ENCODE measurements at places on chromosomes 13 and 19.

DNA sequence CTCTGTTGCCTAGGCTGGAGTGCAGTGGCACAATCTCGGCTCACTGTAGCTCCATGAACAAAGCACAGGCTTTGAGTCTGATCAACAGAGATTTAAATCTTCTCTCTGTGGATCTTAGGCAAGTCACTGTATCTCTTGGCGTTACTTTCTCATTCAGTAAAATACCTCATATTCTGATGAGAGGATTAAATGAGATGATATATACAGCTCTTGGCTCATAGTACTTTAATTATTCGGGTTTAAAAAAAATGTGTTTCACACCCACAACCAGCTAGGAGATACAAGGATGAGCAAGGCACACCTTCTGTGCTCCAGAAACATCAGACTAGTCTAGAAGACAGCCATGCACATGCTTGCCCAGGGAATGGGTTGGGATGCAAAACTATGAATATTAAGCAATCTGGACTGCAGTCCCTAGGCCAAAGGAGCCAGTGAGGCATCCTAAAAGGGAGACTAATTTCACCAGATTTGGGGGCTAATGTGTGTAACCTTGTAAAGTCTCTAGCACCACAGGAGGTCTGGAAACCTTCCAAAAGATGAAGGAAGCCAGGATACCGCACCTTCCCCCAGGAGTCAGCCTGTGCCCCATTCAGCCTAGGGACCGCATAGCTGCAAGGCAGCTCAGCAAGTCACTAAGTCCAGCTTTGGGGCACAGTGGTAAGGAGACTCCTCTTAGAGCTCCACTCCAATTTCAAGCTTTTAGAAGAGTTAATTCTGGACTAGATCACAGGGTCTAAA is 2.5 kb downstream of the VPS36 start:
- no peak overlapping the region for H3K4me3 ChIP-seq
- DNase-seq, result no peak
- H3K27me3 ChIP-seq, result no peaks in the 10 kb centered on the region
- peaks cover 15% of the 10 kb centered on the region for H3K4me1 ChIP-seq
- H3K27ac ChIP-seq, result no peak overlapping the region

GRCh38 chr13:111623208-111623607 is 302.8 kb downstream of the TEX29 start:
- H3K4me3 ChIP-seq, result no peak overlapping the region
- H3K4me1 ChIP-seq, result no peaks in the 10 kb centered on the region
- no peak for DNase-seq

DNA sequence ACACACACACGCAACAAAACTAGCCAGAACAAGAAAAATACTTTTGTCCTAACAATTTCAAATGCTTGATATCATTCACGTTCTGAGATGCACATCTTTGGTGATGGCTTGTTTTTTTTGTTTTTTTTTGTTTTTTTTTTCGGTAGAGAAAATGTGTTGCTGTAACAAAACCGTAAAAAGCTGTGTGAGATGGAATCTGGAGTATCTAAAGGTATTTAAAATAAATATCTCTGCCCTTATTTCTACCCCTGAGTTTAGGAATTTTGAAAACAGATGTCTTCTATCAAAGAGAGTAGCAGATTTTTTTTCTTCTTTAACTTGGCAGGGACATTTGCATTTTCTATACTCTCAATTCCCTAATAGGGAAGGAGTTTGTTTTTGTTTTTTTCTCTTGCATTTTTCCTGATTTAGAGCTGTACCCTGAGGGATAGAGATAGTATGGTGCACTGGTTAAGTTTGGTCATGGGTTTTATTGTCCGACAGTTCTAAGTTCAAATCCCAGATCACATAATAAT is 446.6 kb downstream of the KLF5 start:
- no peak overlapping the region for H3K4me3 ChIP-seq
- no peak for DNase-seq
- no peaks in the 10 kb centered on the region for H3K27me3 ChIP-seq

GRCh38 chr13:76904507-76904906 is 18.3 kb upstream of the KCTD12 start:
- no peak for DNase-seq
- H3K4me3 ChIP-seq, result no peak overlapping the region
- H3K27ac ChIP-seq, result no peak overlapping the region
- H3K27me3 ChIP-seq, result no peaks in the 10 kb centered on the region
- H3K36me3 ChIP-seq, result no peaks in the 10 kb centered on the region

DNA sequence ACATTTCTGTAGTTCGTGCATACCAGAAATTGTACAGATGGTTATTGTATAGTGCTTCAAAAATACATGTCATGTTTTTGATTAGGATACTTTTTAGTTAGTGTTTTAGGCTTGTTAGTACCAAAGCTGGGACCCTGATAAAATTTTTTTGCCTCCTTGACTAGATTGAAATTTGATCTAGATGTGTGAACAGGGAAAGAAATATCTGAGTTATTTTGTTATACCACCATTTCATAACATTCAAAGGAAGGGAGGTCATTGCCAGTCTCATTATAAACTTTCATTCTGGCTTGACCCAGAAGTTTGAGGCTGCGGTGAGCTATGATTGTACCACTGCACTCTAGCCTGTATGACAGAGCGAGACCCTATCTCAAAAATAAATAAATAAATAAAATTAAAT is 9.0 kb downstream of the LMO7 start:
- H3K4me1 ChIP-seq, result no peaks in the 10 kb centered on the region
- no peak overlapping the region for H3K4me3 ChIP-seq
- no peaks in the 10 kb centered on the region for H3K36me3 ChIP-seq
- H3K27ac ChIP-seq, result no peak overlapping the region
- DNase-seq, result no peak
